HTR-8/SVneo (cell line): ENCODE measurements at places on chromosomes 1 and 21.
A peak's percentile ranks its signal among the peaks of the same experiment; 100 is the strongest.

GRCh38 chr1:206754011-206754410 lies 16.6 kb upstream of the IL19 start:
- DNase-seq, result no peak

DNA sequence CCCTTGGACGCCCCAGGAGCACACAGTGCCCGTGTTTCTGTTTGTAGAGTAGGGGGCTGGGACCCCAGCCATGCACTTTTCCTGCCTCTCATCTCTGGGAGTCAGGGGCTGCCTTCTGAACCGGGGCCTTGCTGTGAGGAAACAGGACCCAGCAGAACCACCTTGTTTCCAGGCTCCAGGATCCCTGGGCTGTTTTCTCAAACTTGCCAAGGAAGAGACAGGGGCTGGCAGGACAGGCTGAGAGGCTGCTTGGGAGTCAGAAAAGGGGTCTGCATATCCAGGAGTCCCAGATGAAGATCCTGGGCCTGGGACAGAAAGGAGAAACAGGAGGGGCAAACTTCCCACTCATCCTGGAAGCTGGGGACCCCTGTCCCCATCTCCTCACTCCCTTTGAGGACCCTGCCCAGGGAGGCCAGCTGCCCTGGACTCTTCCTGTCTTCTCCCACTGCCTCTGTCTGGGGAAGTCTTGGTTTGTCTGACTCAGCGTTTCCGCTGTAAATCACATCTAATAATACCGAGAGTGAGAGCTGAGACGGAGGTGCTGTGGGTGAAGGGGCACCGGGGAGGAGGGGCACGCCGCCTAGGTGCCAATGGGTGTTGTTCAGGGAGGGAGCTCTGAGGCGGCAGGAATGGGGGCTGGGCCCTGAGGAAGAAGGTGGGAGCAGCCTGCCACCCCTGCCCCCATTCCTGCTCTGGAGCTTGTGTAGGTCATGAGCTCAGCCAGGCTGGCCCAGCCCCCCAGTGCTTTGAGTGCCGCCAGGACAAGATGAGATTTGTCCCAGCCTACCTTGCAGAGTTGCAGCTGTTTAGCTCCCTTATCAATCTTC lies 16.7 kb downstream of the POU3F1 start:
- peak; percentile 87 for DNase-seq

GRCh38 chr1:68107771-68108170 lies 57.3 kb upstream of the DIRAS3 start:
- DNase-seq, result no peak

DNA sequence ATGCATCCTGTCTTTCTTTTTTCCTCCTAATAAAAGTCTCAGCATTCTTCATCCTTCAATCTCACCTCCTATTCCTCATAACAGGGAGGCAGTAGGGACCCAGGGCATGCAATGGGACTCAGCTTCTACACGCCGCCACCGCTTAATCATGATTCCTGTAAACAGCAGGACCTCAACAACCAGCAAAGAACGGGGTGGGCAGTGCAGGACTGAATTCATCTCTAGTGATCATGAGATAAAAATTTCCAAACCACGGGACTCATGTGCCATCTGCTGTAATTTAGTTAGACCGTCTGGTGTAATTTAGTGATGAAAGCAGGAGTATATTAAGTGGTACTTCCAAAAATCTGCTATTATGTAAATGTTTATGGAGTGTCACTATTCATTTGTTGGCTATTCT lies 5.4 kb downstream of the PRAMEF12 start:
- DNase-seq, result no peak

DNA sequence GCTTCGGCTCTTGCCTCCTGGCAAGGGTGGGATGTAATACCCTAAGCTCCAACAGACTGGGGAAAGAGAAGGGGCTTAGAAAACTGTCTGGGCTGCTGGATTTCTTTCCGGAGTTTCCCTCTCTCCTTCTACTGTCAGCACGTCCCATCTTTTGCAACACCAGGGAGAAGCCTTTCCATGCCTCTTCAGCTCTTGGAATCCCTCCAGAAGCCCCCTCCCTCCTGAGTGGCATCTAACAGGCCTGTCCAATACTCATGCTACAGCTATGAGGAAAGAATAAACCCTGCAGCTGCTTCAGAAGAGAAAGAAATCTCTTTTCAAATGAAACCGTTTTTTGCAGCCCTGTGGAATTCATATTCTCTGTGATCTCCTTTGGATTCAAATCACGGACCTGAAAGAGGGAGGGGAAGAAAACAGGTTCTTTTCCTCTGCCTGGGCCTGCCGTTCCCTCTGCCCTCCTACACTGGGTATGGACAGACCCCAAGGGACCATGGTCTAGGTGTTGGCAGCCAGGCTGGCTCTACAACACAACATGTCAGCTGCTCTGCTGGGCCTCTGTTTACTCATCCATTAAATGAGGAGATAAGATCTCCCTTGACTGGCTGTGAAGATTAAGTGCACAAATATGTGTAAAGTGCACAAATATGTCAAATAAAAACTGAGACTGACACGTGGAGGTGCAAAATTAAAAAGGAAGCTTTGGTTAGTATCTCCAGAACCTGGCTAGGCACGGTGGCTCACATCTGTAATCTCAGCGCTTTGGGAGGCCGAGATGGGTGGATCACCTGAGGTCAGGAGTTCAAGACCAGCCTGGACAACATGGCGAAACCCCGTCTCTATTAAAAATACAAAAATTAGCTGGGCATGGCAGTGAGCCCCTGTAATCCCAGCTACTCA lies 6.0 kb upstream of the CAPN2 start:
- DNase-seq, result no peak

DNA sequence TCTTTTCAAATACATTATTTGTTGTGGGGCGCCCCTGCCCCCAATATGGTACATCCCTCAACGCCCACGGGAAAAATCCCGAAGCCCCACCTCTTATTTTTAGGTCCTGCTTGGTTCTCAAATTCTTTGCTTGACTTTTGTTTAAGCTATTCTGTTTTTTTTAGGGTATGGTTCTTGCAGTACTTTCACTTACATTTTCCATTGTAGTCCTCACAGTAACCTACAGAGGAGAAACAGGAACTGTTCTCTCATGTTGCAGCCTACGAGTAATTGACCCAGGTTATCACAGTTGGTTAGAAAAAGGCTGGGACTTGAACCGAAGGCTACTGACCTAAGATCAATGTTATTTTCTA lies 697 bp upstream of the C21orf91 start:
- DNase-seq, result peak; percentile 18

GRCh38 chr1:60974524-60975372 lies 107.6 kb upstream of the NFIA start:
- no peak for DNase-seq

DNA sequence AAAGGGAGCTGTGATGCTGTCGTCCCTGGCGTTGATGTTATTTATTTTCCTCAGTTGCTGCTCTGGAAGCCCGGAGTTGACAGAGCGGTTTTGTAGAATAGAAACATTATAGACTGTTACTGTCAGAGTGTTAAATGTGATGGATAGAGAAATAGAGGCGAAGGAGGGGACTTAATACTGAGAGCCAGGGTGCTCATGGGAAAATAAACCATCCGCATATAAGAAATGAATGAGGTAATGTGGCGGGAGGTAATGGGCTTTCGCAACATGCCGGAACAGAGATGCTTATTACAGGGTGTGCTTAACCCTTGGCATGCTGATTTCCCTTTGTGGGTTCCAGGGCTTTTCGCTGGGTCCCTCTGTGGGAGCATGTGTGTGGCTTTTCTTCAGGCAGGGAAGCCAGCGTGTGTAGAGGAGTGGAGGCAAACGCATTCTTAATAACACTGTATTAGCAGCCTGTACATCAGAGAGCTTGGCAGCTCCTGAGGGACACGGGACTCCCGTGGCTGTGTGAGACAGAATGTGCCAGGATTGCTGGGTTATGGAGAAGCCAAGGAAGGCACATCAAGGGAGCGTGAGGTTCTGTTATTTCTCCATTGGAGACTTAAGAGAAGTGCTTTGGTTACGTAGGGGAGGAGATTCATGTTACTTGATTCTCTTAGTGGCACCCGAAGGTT lies 141.0 kb downstream of the PBX1 start:
- DNase-seq, result no peak

DNA sequence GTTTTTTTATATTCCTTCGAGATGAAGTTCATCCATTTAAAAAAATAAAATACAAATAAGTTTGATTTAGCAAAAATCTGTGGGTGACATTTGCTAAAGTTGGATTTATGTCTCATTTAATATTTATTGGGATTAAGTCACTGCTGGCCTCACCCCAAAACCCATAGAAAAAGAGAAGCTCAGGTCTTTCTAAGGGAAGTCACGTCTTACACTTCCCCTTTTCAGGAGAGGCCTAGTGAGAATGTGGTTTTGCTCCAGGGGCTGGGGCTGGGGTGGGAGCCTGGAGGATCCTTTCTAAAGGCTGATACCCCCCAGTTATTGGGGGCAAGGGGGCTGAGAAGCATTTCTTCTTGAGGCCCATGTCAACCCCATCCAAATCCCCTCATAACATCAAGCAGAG lies 300.3 kb downstream of the DSCAM start:
- no peak for DNase-seq

GRCh38 chr21:32403201-32403777 lies 9.2 kb upstream of the EVA1C start:
- peak; percentile 76 for DNase-seq
